ENCODE measurements at places on chromosomes 13 and 19. TPM values are rescaled to one million over a fixed set of nuclear protein-coding genes. Genes with fewer than 3 reads are reported as not detected.

The GRIN2D gene
- total RNA-seq: 0.66 TPM

The ZNF430 gene
- total RNA-seq: 6.0 TPM

The DCT gene
- total RNA-seq: not detected

The C13orf42 gene
- total RNA-seq: not detected

The SMIM24 gene
- not detected for total RNA-seq

The SIGLEC8 gene
- total RNA-seq: not detected

The ZNF333 gene
- 11.2 TPM for total RNA-seq

The IGFL3 gene
- total RNA-seq: not detected

The CFAP97D2 gene
- not detected for total RNA-seq

The DACH1 gene
- total RNA-seq: 4.0 TPM

The NAXD gene
- 20.0 TPM for total RNA-seq

The KIR2DL3 gene
- total RNA-seq: not detected

The PEPD gene
- 71.4 TPM for total RNA-seq

The SRRM5 gene
- total RNA-seq: under 0.01 TPM

The ACP7 gene
- total RNA-seq: not detected

The PRODH2 gene
- not detected for total RNA-seq

The RNF17 gene
- not detected for total RNA-seq

The BICRA gene
- 2.5 TPM for total RNA-seq

The PRR12 gene
- 3.6 TPM for total RNA-seq

The CYP2F1 gene
- total RNA-seq: not detected

The FXYD1 gene
- not detected for total RNA-seq

The KASH5 gene
- not detected for total RNA-seq

The HSPBP1 gene
- total RNA-seq: 27.4 TPM

The SERTM1 gene
- total RNA-seq: 0.47 TPM

The CNFN gene
- total RNA-seq: not detected

The CLDN10 gene
- not detected for total RNA-seq

The EPS8L1 gene
- total RNA-seq: 3.3 TPM

The CEACAM3 gene
- total RNA-seq: not detected

The PSG3 gene
- not detected for total RNA-seq

The ZNF888 gene
- total RNA-seq: 3.5 TPM

The HOOK2 gene
- 17.2 TPM for total RNA-seq

The POU4F1 gene
- 0.56 TPM for total RNA-seq

The SPC24 gene
- total RNA-seq: 37.4 TPM

The LILRA6 gene
- total RNA-seq: not detected

The CD22 gene
- total RNA-seq: not detected

The ICAM4 gene
- total RNA-seq: 0.38 TPM

The RNF225 gene
- 0.09 TPM for total RNA-seq

The ZNF440 gene
- 6.9 TPM for total RNA-seq

The STARD13 gene
- total RNA-seq: 37.4 TPM

The ZNF254 gene
- total RNA-seq: 12.1 TPM

The EPSTI1 gene
- 1.7 TPM for total RNA-seq

The ZNF235 gene
- 3.8 TPM for total RNA-seq

The AMH gene
- total RNA-seq: 0.18 TPM

The LGI4 gene
- total RNA-seq: 0.09 TPM

The CRX gene
- total RNA-seq: not detected

The SIAH3 gene
- under 0.01 TPM for total RNA-seq

The ZNF135 gene
- total RNA-seq: 0.18 TPM

The DUS3L gene
- total RNA-seq: 25.2 TPM
